Glutamatergic neuron (in vitro differentiated cells): ENCODE measurements at places on chromosomes 6 and 20.

DNA sequence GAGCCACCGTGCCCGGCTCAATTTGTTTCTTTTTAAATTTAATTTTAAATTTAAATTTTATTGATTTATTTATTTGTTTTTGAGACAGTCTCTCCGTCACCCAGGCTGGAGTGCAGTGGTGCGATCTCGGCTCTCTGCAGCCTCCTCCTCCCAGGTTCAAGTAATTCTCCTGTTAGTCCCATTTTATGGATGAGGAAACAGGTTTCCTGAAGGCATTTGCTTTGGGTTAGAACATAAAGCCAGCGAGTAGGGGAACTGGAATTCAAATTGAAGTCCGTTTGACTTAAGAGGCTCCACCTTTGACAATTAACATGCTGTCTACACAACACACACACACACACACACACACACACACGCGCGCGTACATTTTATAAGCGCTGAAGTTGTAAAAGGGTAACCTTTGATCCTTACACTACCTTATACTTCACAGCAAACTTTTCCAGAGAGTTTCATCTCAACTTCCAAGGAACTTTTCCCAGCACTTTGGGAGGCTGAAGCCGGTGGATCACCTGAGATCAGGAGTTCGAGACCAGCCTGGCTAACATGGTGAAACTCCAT, 232.0 kb downstream of the BCAS1 start:
- H3K4me1 ChIP-seq = no peaks in the 10 kb centered on the region
- no peak overlapping the region for H3K27ac ChIP-seq
- DNase-seq = no peak
- no peaks in the 10 kb centered on the region for H3K36me3 ChIP-seq
- no peaks in the 10 kb centered on the region for H3K27me3 ChIP-seq

- no peak overlapping the region for H3K27ac ChIP-seq
- no peak overlapping the region for H3K4me3 ChIP-seq
- peaks cover 1% of the 10 kb centered on the region for H3K27me3 ChIP-seq
- DNase-seq = no peak
These were observed 231.8 kb upstream of the SPTLC3 start for GRCh38 chr20:12777016-12777415.

- H3K36me3 ChIP-seq = peaks cover 14% of the 10 kb centered on the region
- DNase-seq = no peak
- peak overlapping the region; percentile 75 for H3K27ac ChIP-seq
These were observed 317.0 kb downstream of the ZFAND3 start for GRCh38 chr6:38136547-38136946.

DNA sequence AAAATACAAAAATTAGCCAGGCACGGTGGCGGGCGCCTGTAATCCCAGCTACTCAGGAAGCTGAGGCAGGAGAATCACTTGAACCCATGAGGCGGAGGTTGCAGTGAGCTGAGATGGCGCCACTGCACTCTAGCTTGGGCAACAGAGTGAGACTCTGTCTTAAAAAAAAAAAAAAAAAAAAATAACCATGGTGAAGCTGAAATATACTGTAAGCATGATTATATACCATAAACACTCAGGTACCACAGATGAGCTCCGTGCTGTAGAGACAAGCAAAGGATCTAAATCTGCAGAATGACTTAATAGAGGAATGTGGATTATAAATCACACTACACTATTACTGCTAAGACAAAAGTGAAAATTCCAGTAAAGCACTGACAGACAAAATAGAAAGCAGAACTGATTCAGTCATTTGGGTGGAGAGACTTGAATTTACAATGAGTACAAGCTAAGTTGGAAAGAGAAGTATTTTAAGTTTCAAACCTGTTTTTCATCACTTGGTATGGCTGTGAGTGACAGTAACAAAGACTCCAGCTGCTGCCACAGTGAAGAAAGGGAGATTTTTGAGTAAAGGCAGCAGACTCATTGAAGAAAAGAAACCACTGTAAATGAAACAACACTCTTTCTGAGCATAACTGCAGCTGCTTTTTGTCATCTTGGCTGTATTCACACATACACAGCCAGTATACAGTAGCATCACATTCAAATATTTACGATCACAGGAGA, 322.1 kb downstream of the RNGTT start:
- peaks cover 12% of the 10 kb centered on the region for H3K4me1 ChIP-seq
- no peak overlapping the region for H3K4me3 ChIP-seq
- no peak for DNase-seq
- peaks cover 2% of the 10 kb centered on the region for H3K27me3 ChIP-seq
- no peak overlapping the region for H3K27ac ChIP-seq

- no peak overlapping the region for H3K27ac ChIP-seq
- peaks cover 2% of the 10 kb centered on the region for H3K27me3 ChIP-seq
- H3K4me3 ChIP-seq = no peak overlapping the region
- H3K4me1 ChIP-seq = no peaks in the 10 kb centered on the region
- DNase-seq = no peak
- H3K36me3 ChIP-seq = peaks cover 46% of the 10 kb centered on the region
These were observed 40.8 kb downstream of the HDAC2 start for GRCh38 chr6:113930183-113930582.

GRCh38 chr6:15573384-15573783, 89.4 kb downstream of the DTNBP1 start:
- H3K4me3 ChIP-seq = no peak overlapping the region
- no peaks in the 10 kb centered on the region for H3K36me3 ChIP-seq
- no peak for DNase-seq
- peaks cover 25% of the 10 kb centered on the region for H3K4me1 ChIP-seq
- peaks cover 1% of the 10 kb centered on the region for H3K27me3 ChIP-seq
- no peak overlapping the region for H3K27ac ChIP-seq

DNA sequence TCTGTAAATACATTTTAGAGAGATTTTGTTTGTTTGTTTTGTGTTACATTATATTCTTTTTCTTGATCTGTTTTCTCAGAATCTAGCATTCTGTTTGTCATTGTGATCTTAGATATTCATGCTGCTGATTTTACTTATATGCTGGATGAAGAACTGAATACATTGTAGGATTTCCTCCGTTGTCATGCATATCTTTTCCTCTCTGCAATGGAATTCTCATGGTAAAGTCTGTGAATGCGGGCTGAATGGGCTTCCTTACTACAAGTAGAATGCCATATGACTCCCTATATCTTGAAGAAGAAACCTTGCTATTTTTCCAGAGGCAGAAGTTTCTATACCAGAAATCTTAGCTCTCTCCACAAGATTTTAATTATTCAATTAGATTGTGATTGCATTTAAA, 2.4 kb upstream of the DEFB114 start:
- H3K4me1 ChIP-seq = no peaks in the 10 kb centered on the region
- no peaks in the 10 kb centered on the region for H3K27me3 ChIP-seq
- no peak for DNase-seq
- H3K27ac ChIP-seq = no peak overlapping the region
- no peak overlapping the region for H3K4me3 ChIP-seq
- H3K36me3 ChIP-seq = no peaks in the 10 kb centered on the region

GRCh38 chr6:135115411-135115810, 60.8 kb upstream of the HBS1L start:
- H3K36me3 ChIP-seq = no peaks in the 10 kb centered on the region
- H3K4me1 ChIP-seq = no peaks in the 10 kb centered on the region
- no peak for DNase-seq
- H3K27ac ChIP-seq = no peak overlapping the region
- peaks cover 2% of the 10 kb centered on the region for H3K27me3 ChIP-seq
- no peak overlapping the region for H3K4me3 ChIP-seq

- peaks cover 1% of the 10 kb centered on the region for H3K27me3 ChIP-seq
- no peaks in the 10 kb centered on the region for H3K4me1 ChIP-seq
- no peak for DNase-seq
- no peak overlapping the region for H3K4me3 ChIP-seq
These were observed 640.6 kb upstream of the CHD6 start for GRCh38 chr20:42258564-42259302.

DNA sequence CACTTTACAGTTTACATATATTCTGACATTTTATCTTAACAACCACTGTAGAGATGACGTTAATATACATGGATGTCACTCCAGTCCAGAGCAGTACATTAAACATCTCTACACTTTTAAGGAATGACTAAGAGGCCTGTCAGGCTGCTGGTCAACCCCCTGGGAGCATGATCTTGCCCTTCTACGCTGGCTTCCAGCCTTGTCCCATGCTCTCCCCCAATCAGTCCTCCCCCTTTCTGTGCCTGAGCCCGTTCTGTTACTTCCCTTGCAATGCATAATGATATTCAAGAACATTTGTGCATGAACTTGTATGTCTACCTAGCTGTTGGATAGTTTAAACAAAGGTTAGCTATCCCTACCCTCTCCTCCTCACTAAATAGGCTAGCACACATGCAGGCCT, 40.5 kb upstream of the PLCB4 start:
- H3K4me3 ChIP-seq = no peak overlapping the region
- H3K4me1 ChIP-seq = peaks cover 3% of the 10 kb centered on the region
- peak; percentile 36 for DNase-seq

DNA sequence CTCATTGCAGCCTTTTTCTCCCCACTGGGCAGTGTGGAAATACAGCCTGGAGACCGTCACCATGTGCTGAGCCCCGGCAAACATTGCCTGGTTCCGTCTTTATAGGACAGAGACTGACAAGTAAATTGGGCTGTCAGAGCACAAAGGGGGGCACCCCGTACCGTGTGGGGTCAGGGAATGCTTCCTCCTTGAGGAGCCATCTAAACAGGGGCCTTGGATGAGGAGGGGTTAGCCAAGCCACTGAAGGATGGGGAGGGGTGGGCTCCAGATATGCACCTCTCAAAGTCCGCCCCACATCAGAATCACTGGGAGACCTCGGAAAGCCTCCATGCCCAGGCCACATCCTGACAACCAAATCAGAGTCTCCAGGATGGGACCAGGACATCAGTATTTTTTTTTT, 73.9 kb downstream of the NFATC2 start:
- H3K27ac ChIP-seq = no peak overlapping the region
- no peaks in the 10 kb centered on the region for H3K4me1 ChIP-seq
- no peaks in the 10 kb centered on the region for H3K36me3 ChIP-seq
- DNase-seq = no peak
- peaks cover 5% of the 10 kb centered on the region for H3K27me3 ChIP-seq

DNA sequence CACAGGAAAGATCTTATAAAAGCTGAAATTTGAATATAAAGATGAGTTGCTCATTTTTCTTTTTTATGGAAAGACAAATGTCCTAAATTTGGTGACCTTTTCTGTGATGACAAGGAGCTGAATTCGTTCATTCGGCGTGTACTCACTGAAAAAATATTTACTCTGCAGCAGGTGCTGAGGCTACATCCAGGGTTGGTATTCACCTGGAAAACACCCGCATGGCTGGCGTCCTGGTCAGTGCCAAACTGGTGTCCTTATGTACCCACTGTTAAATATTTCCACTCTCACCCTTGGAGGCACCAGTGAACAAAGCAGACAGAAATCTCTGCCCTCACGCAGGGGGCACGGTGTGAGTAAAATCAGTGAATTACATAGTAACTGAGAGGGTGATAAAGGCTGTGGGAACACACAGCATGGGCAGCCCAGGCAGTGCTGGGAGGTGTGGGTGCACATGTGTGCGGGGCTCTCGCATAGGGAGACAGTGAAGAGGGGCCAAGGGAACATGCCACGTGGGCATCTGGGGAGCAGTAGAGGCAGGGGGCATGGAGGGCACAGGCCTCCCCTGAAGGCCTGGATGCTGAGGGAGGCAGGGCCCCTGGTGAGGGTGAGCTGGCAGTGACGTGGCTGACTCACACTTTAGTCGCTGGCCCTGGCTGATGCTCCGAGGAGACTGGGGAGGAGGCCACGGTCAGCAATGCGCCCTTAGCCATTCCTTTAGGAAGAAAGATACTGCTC, 89.7 kb downstream of the INSM1 start:
- no peak overlapping the region for H3K27ac ChIP-seq
- DNase-seq = no peak
- H3K4me3 ChIP-seq = no peak overlapping the region
- H3K4me1 ChIP-seq = peaks cover 68% of the 10 kb centered on the region
- peaks cover 5% of the 10 kb centered on the region for H3K27me3 ChIP-seq

GRCh38 chr6:33123732-33124524, 48.1 kb downstream of the HLA-DPB1 start:
- no peak overlapping the region for H3K4me3 ChIP-seq
- H3K36me3 ChIP-seq = peaks cover 14% of the 10 kb centered on the region
- peaks cover 3% of the 10 kb centered on the region for H3K4me1 ChIP-seq
- no peaks in the 10 kb centered on the region for H3K27me3 ChIP-seq

- peaks cover 16% of the 10 kb centered on the region for H3K36me3 ChIP-seq
- H3K27me3 ChIP-seq = peaks cover 4% of the 10 kb centered on the region
- H3K27ac ChIP-seq = no peak overlapping the region
- no peak overlapping the region for H3K4me3 ChIP-seq
These were observed 255.1 kb downstream of the BMP2 start for GRCh38 chr20:7022597-7022996.

DNA sequence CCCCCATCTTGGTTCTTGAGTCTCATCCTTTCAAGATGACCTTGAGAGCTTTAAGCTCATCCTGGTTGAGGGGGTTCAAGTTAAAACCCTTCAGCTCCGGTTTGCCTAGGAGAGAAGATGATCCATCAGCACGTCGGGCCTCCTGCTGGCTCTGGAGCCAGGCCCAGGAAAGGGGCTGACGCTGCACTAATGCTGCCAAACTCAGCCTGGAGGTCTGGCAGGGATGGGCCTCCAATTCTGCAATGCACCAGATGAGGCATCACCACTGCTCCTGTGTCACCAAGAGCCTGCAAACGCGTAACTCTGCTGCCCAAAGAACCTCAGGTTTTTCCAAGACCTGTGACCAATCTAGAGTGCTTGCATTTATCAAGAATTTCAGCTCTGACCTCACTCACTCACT, 6.1 kb downstream of the PDRG1 start:
- H3K27ac ChIP-seq = no peak overlapping the region
- no peak overlapping the region for H3K4me3 ChIP-seq
- H3K4me1 ChIP-seq = peaks cover 16% of the 10 kb centered on the region
- peaks cover 17% of the 10 kb centered on the region for H3K36me3 ChIP-seq
- peaks cover 6% of the 10 kb centered on the region for H3K27me3 ChIP-seq

GRCh38 chr20:23584434-23585199, 16.3 kb upstream of the CST9L start:
- no peak for DNase-seq
- no peak overlapping the region for H3K4me3 ChIP-seq
- no peaks in the 10 kb centered on the region for H3K4me1 ChIP-seq

GRCh38 chr6:92790381-92790780, 629.0 kb downstream of the EPHA7 start:
- H3K27ac ChIP-seq = no peak overlapping the region
- no peak for DNase-seq

- DNase-seq = peak; percentile 50
- H3K4me3 ChIP-seq = peak overlapping the region; percentile 90
- H3K27me3 ChIP-seq = peaks cover 18% of the 10 kb centered on the region
- H3K4me1 ChIP-seq = peaks cover 3% of the 10 kb centered on the region
These were observed 19.6 kb upstream of the ABT1 start for GRCh38 chr6:26576929-26577719.

DNA sequence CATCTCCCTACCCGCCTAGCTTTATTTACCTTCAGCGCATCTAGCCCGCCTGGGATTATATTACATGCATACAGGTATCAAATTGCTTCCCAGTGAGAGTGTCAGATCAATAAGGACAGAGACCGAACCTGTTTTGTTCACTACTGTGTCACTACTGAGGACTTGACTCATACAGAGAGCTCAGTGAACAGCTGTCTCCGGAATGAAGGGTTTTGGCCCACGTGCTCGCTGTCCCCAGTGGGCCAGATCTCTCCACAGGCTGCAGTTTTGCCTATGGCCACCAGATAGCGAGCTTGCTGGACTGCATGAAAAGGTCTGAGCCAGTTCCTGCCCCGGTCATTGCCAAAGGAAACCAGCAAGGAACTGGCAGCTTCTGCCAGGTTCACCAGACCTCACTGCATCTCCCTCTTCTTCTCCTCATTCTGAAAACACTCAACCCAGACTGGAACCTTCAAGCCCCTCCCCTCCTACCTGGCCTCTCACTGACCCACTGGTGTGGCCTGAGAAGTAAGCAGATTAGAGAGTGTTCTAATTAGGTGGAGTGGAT, 150.8 kb downstream of the ZMYND8 start:
- DNase-seq = peak; percentile 82
- peaks cover 27% of the 10 kb centered on the region for H3K4me1 ChIP-seq
- H3K4me3 ChIP-seq = peak overlapping the region; percentile 10
- H3K27me3 ChIP-seq = peaks cover 11% of the 10 kb centered on the region
- H3K27ac ChIP-seq = peak overlapping the region; percentile 85
